ENCODE measurements at places on chromosomes 7 and 10. TPM values are rescaled to one million over a fixed set of nuclear protein-coding genes. Genes with fewer than 3 reads are reported as not detected.

Gene CLCN1
- 0.10 TPM for polyA plus RNA-seq

Gene PRSS37
- polyA plus RNA-seq = 0.08 TPM

Gene ANKRD61
- 0.79 TPM for polyA plus RNA-seq

Gene COMMD3
- polyA plus RNA-seq = 91.7 TPM

Gene KIF11
- 36.9 TPM for polyA plus RNA-seq

DNA sequence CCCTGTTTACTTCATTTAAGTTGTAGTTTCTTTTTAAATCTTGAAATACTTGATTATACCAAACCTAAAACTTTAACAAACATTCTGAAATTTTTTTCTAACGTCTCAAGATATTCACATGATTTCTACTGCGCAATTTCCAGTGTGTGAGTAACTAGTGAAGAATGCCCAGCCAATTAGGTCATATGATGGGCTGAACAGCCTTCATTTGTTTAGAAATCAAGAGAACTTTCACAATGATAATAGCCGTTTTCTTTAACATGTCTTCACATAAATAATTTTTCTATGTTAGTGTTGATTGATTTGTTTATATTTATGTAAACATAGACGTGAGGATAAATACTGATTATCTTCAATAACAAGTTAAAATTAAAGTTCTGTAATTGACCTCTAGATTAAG lies 21.8 kb downstream of the STAM start:
- no peak for DNase-seq

- DNase-seq = no peak
Measured at GRCh38 chr7:28125431-28126409, 54.9 kb downstream of the JAZF1 start.

DNA sequence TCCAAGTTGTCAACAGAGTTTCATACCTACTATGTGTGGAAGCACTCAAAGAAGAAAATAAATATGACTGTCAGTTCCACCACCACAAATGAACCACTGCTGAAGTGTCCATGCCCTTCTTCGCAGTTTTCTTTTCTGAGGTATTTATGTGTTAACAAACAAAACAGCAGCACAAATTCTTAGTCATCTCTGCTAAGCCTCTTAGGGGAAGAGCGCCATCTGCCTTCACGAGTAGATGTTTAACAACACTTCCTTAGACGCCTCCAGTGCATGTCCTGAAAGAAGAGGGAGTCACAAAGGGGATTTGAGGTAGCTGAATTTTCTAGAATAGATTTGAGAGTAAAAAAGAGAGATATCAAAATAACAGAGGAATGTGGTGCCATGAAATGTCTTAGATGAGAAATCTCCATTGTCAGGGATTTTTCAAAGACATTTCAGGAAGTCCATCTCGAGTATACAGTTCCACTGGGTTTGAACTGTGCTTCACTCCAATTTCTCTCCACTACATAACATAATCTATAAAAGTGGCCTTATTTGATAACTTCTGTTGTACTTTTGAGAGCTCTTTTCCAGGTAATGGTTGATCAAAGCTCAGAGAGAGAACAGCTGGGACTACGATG lies 775.3 kb upstream of the POM121L12 start:
- no peak for DNase-seq

GRCh38 chr7:119703895-119704294 lies 569.1 kb upstream of the KCND2 start:
- DNase-seq = no peak

DNA sequence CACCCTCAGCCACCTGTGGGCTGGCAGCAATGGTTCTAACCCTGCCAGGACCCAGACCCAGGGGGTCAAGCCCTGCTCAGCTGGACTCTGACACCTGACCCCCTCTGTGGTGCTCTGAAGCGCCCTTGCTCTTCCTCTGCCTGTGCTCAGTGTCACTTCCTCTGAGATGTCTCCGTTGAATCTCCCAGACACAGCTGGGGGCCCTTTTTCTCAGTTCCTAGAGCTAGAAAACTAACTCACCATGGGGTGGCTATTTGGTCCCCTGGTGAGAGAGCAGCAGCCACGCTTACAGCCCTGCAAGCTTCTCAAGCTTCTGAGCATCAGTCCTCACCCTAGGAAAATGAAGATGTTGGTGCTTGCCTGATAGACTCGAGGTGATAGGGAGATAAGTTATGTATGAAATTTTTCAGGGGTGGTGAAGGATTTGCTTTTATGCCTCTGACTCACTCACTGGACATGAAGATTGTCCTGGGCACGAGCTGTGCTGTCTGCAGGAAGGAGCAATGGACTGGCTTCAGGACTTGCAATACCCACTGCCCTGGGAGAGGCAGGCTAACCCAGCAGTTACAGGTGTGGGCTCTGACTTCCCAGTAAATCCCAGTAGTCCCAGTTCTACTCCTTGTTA lies 29.6 kb downstream of the COL13A1 start:
- no peak for DNase-seq

DNA sequence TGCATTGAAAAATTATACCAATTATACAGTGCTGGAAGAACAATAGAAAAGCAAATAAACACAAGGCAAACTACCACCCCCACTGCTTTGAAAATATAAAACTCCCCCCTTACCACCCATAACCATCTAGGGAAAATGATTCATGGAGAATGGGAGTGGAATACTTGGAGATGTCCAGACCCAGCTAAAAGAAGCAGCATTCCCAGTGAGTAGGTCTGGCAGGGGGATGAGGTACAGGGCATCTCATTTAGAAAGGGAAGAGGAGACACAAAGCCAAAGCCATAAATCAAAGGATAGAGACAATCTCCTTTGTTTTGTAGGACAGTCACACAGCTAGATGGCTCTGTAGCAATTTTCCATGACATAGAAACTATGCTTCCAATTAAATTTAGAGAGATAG lies 36.0 kb upstream of the DGKI start:
- DNase-seq = no peak

GRCh38 chr7:68888971-68889385 lies 709.3 kb upstream of the AUTS2 start:
- DNase-seq = no peak

DNA sequence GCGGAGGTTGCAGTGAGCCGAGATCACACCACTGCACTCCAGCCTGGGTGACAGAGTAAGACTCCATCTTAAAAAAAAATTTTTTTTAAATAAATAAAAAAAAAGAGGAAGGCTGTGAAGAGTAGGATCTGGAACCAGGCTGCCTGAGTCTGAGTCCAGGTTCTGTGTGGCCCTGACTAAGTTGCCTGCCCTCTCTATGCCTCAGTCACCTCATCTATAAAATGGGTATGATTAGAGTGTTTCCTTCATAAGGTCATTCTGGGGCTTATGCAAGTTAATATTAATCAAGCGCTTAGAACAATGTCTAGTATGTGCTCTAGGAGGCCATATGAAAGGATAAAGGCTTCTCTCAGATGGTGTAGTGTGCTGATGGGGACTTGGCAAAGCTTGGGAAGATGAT lies 12.3 kb downstream of the COL26A1 start:
- no peak for DNase-seq

- no peak for DNase-seq
Measured at GRCh38 chr7:26291251-26291650, 411 bp upstream of the SNX10 start.

DNA sequence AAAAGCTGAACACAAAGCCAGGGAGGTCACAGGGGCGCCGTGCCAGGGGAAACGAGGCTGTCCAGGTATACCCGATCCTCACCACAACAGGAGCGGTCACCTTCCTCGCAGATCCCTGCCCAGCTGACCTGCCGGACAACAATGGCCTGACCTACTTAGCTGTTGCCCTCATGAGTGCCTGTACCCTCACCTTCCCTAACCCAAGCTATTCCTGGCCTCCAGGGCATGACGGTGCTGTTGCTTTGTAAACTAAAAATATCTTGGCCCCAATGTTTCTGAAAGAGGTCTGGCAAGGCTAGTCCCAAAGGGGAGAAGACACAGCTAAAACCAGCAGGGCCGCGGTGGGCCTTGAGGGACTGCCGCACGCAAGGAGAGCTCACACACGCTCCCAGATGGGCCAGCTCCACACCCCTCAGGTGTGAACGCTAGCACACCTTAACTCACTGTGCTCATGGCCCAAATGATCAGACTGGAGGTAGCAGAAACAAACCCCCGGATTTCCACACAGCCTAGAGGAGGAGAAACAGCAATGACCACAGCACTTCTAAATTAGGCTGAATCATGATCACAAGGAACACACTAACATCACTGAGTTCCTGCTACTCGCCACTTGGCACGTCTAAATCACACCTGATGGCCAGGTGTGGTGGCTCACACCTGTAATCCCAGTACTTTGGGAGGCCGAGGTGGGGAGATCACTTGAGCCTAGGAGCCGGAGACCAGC lies 66.3 kb upstream of the CYTH3 start:
- DNase-seq = no peak

- DNase-seq = no peak
Measured at GRCh38 chr10:114385557-114385956, 18.7 kb downstream of the AFAP1L2 start.

DNA sequence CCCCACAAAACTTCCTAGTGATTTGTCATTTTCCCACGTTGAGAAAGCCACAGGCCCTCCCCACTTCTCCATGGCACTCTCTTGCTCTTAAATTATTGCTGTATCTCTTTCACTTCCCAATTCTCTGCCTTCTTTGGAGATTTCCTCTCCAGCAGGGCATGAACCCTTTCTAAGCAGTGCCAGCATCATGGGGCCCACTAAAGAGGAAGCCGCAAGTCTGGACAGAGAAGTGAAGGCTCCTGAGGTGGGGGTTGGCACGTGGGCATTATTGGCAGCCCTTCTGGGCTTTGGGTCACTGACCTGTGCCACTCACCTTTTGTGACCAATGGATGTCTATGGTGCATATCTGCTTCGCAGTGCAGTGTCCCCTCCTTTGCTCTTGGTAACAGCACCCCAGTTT lies 97.7 kb upstream of the TCF7L2 start:
- no peak for DNase-seq

DNA sequence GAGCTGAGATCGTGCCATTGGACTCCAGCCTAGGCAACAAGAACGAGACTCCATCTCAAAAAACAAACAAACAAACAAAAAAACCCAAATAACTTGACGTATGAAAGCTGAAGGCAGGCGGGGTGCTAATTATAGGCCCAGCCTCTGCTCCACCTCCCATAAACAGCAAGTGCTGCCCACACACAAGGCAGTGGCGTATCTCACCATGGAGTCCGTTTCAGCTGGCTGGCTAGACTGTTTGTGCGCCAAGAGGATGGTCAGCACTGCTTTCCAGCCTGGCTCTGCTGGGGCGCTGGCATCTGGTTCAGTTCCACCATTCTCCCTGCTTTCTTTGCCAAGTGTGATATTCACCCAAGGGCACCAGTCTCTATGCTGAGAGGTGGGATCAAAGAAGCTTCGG lies 29.1 kb downstream of the ZC3HC1 start:
- no peak for DNase-seq

DNA sequence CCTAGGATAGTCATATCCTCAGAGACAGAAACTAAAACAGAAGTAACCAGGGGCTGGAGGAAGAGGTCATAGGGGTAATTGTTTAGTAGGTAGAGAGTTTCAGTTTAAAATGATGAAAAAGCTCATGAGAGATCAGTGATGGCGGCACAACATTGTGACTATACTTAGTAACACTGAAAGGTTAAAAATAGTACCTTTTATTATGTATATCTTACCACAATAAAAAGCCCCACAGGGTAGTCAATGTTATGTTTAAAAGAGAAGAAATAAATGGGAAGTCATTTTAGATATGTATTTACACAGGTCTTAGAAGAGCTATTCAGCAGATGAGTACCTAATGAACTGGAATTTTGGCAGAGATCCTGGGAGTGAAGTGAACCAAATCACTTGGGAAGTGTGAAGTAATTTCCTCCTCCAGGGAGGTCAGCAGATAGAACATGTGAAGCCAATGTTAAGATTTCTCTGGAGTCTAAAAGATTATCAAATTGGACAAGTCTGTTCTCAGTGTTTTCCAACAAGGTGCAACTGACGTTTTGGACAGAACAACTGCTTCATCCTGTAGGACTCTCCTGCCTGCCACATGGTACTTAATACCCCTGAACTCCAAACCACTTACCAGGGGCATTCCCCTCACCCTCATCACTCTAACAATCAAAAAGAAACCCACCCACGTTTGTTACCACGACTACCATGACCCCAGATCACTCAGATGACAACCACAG lies 6.4 kb downstream of the CDCA7L start:
- DNase-seq = no peak

DNA sequence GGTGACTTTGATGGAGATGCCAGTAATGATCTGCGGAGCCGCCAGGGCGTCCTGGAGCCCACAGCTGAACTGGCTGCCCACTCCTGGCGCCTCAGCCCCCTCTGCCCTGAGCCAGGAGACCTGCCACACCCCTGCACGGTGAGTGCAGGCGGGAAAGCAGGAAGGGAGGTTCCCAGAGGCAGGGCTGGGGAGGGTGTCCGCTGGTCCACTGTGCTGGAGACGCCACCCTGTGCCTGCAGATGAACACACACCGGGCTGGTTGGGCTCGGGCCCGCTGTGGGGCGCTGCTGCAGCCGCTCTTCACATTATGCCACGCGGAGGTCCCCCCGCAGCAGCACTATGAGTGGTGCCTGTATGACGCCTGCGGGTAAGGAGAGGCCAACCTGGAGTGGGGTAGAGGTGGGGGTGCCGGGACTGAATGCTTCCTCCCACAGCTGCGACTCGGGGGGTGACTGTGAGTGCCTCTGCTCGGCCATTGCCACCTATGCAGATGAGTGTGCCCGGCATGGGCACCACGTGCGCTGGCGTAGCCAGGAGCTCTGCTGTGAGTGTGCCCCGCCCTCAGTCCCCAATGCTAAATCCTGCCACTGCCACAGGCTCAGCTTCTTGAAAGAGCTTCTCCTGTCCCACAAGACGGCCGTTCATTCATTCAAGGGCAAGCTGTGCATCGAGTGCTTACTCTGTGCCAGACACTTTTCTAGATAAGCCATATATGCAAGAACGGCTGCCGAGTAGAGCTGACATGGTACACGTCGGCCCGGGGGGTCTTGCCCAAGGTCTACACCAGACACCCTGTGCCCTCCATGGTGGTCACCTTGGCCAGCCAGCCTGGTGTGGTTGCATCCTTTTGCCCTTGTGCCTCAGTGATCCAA lies 14.3 kb upstream of the ZNF467 start:
- no peak for DNase-seq

DNA sequence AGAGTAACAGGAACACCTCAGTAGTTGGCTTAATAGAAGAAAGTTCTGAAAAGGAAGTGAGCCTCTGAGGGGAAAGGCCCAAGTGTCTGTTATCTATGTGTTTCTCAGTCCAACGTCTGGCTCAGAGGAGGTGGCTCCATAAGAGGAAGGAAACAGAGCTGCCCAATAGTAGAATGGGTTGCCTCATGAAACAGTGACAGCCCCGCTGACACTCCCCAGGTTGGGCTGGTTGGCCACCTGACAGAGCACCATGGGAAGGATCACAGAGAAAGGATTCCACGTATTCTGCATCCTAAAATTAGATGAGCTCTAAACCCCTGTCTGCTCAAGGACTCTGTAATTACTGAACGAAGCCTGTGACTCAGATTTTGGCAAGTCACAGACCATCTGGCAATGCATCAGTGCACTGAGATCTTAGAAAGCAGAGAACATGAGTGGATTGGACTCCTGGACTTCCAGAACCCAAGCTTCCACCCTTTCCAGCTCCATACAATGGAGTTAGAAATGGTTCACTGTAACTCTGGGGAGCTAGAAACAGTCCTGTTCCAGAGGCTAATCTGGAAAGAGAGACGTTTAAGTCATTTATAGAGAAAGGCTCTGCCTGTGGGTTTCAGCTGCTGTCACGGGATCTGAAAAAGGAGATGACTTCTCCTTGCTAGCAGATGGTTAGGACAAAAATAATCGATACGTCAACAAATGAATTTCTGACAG lies 2.9 kb downstream of the PKD2L1 start:
- DNase-seq = no peak
